Lung microvascular endothelial cell (primary cell): ENCODE measurements at places on chromosomes 2 and 18. TPM values are rescaled to one million over a fixed set of nuclear protein-coding genes. Genes with fewer than 3 reads are reported as not detected.

DNA sequence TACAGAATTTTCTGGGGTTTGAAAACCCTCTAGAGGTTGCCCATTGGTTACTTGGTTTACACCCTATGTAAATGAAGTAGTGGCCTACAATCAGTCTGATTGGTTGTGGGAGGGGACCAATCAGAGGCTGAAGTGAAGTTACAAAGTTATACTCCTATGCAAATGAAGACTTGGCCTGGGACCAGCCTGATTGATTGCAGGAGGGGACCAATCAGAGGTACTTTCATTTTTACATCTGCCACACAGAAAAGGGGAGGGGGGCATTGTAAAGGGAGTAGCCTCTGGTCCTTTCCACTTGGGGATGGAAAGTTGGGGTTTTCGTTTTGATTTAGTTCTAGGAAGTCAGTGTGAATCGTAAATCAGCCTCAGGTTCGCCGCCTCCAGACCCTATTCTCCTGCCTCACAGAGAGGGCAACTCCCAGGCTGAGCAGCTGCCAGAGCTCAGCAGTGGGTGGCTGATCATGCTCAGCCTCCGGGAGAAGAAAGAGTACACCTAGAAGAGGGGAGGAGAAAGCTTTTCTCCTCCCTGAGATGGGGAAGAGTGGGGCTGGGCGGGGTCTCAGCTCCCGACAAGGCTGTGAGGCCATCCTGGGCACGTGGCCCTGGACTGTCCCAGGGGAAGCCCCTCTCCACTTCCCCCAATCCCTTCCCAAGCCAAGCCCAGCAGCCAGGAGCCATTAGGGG is 372.5 kb downstream of the GALR1 start:
- no peak for DNase-seq

DNA sequence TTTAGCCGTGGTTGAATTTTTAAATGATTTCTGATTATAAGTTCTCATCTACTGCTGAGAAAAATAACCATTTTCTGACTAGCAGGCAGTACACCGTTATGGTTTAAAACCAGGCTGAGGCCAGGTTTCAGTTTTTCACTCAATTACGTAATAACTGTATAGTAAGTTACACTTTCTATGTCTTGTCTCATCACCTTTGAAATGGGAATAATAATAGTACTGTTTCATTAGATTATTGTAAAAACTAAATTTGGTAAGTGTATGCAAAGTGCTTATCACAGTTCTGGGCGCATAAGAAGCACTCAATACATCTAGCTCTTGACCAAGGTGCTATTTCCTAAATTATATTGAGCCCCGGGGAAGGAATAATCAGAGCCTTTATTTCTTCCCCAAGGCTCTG is 76.8 kb downstream of the LIMS1 start:
- DNase-seq, result no peak

DNA sequence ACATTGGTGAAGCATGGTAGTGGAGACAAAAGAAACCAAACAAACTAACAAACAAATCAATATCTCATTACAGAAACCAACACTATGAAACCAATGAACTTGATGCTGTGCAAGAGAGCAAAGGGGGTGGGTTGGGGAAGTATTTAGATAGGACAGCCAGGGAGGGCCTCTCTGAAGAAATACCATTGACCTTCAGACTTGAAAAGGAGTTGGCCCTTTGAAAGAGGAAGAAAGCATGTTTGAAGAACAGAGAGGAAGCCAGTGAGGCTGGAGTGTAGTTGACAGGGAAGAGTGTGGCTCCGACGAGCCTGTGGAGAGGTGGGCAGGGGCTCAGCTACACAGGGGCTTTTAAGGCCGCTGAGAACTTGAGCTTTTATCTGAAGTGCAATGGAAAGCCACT is 151.0 kb upstream of the GATA6 start:
- DNase-seq, result no peak

- DNase-seq, result no peak
Measured at GRCh38 chr2:3777966-3778365, 74.6 kb downstream of the DCDC2C start.

DNA sequence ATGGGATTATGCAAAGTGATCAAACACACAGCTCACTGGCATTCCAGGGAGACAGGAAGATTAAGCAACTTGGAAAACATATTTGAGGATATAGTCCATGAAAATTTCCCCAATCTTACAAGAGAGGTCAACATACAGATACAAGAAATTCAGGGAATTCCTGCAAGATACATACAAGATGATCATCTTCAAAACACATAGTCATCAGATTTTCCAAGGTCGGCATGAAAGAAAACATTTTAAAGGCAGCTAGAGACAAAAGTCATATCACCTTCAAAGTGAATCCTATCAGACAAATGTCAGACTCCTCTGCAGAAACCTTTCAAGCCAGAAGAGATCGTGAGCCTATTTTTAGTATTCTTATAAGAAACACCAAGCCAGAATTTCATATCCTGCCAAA is 1188.5 kb downstream of the LRP1B start:
- DNase-seq, result no peak

DNA sequence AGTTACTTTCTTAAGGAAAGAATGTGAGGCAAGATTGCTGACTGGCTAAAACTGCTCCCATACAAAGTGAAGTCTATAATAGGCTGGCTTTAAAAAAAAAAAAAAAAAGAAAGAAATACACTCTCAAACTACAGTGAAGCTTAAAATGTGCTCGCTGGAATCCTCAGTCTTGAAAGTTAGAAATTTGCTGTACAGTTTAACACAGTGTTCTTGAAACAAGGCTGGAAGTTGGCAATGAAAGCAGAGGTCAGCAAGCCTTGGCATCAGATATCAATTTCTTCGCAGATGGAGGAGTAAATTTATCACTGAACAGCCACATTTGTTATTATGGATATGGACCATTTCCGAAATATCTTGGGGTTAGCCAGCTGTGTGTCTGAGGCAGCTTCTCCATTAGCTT is 392.9 kb downstream of the ZNF516 start:
- DNase-seq, result no peak

DNA sequence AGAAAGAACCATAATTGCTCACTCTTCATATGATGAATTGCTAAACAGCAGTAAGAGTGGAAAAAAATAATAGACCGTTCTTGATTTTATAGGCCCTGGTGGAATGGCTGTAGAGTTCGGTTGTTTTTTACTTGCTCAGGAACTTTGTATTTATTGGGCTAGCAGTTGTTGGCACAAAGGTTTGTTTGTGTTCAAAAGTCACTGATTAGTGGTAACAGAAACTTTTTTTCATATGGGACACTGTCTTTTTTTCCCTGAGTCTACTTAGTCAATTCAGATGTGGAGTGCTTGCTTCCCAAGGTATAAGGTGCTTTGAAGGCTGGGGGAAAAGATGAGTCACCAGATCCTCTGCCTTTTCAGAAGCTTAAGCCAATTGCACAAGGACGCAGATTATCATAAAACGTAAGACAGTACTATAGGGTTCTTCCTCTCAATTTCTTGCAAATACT is 25.8 kb downstream of the PHLPP1 start:
- peak; percentile 71 for DNase-seq

DNA sequence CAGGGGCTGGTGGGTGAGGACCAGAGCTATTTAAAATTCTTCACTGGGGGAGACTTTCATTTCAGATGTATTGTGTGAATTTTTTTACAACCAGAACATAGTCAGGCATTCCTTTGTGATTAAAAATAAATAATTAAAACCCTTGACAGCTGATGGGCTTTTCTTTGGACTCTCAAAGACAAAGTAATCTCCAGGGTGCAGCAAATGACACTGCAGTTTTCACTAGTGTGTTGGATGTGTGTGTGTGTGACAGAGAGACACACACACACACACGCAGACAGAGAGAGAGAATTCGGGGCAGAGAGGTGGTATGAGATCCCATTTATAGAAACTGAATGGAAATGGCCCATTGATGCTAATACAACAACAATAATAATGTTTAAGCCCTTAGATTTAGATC is 10.3 kb upstream of the GALNT14 start:
- no peak for DNase-seq

- peak; percentile 34 for DNase-seq
Measured at GRCh38 chr18:46174342-46175041, 70.3 kb downstream of the HAUS1 start.

- DNase-seq, result peak; percentile 55
Measured at GRCh38 chr2:98378901-98379300, 32.6 kb downstream of the CNGA3 start.

DNA sequence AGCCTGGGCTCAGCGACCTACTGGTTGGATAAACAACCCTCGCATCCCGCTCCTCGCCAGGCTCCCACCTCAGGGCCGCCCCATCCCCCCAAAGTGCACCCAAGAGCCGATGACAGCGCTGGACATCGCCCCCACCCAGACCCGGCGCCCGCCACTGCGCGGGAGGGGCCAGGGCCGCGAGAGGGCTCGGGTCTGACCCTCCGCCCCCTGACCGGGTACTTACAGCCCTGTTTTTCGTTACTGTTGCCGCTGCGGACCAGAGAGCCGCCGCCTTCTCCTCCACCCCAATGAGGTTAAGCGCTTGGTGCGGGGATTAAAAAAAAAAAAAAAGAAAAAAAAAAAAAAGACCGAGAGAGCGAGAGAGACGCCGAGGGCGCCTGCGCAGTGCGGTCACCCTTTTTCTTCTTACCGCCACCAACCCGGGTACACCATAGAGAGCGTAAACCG is at the start of gene CLASP1:
Gene CLASP1 (minus strand): TSS at position 314 of the 447 bp plus-strand sequence. CDS start 43,567 bp downstream, outside the sequence.
- no peak for DNase-seq

DNA sequence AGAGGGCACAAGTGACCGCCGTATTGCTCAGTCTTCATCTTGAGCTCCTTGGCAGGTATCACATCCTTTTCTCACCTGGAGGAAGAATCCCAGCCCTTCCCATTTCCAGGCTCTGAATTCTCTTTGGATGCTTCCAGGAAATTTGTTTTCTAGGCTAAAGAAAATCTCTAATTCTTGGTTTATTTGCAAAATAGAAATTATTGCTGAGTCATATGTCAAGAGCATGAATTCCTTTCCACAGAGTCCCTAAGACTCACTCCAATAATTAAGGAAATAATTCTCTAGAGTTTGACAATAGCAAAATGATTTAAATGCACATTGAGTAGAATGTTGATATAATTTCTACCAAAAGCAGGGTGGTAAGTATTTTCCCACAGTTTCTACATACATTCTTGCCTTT is 16.3 kb upstream of the CCDC68 start:
- DNase-seq, result no peak

DNA sequence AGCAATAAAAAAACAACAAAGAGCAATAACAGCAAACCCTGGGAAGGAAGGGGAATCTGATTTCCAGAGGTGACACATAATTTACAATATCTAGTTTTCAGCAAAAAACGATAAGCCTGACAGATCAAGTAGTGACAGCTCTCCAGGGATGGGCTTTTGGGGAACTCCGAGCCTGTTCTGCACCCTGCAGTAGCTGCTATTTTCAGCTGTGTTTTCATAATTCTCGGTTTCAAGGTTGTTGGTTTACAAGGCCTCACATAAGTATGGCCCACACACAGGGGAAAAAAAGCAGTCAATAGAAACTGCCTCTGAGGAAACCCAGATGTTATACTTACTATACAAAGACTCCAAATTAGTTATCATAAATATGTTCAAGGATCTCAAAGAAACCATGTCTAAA is 67.7 kb upstream of the CTLA4 start:
- DNase-seq, result no peak

DNA sequence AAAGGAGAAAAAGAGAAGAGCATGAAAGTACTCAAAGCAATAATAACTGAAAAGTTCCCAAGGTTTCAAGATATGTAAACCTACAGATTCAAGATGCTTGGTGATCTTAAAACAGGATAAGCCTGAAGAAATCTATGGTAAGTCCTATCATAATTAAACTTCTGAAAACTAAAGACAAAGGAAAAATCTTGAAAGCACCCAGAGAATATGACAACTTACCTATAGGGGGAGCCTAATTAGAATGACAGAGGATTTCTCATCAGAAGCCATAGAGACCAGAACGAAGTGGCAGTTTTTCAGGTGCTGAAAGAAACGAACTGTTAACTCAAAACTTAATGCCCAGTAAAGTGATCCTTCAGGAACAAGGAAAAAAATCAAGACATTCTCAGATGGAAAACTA is 59.7 kb downstream of the XDH start:
- no peak for DNase-seq

DNA sequence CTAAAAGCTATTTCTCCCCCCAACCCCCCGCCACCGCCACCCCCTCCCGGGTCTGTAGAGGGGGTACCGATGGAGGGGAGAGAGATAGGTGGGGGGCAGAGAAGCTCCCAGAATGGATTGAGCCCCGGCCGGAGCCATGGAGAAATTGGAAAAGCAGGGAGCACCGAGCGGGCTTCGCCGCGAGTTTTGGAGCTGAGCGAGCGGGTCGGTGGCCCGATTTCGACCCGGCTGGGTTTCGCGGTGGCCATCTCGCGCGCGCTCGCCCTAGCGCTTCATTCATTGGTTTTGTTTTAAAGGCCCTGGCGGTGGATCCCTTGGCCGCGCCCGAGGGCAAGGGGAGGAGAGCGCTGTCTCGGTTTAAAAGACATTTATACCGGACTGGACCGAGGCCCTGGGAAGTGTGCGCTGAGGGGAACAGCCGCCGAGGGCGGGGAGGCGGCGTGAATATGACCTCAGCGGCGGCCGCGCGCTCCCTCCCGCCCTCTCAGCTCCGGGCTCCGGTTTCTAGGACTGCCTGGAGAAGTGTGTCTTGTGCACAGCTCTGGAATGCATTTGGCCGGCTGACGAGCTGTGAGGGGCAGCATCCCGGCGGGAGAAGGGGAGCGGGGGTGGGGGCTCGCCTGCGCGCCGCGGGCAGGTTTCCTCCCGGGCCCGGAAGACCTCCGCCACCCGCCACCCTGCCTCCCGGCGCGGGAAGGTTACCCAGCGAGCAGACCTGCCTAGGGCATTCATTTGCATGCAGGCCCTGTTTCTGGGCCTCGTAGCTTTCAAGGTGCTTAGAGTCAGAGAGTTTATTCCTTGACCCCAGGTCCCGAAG is 1.7 kb upstream of the SMAD7 start:
- DNase-seq, result no peak

DNA sequence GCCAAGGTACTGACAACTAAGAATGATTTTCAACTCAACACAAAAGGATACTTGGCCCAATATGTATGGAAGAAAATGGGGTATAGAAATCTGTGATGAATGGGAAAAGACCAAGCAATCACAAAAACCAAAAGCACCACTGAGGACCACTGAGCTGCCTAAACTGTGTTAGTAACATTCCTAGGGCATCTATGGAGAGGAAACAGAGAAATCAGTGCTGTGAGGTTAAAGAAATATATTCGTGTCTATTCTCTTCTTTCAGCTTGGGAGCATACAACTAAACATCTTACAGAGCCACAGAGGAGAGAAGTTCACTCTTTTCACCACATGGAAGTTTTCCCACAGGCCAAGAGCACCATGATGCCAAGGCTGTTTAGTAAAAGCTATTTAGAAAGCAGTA is 47.3 kb upstream of the CALCRL start:
- DNase-seq, result no peak

The VWA3B gene
- not detected in 2 replicates for total RNA-seq

The ATP8B1 gene
- total RNA-seq, result 10.5 and 33.3 TPM in 2 replicates

The FAM117B gene
- 1.8 and 2.0 TPM in 2 replicates for total RNA-seq

The LHCGR gene
- not detected in 2 replicates for total RNA-seq

The SLC30A3 gene
- total RNA-seq, result 7.8 and 16.9 TPM in 2 replicates

The GTF2A1L gene
- under 0.01 TPM in 2 replicates for total RNA-seq

The PRR30 gene
- total RNA-seq, result not detected in 2 replicates

The COL6A3 gene
- total RNA-seq, result 1.8 and 3.3 TPM in 2 replicates

The PIEZO2 gene
- 169 and 256 TPM in 2 replicates for total RNA-seq

The ASPRV1 gene
- under 0.01 TPM in 2 replicates for total RNA-seq

The SETBP1 gene
- 1.1 and 1.6 TPM in 2 replicates for total RNA-seq

The CHRNG gene
- not detected in 2 replicates for total RNA-seq
